ENCODE measurements at places on chromosomes 3 and 15. TPM values are rescaled to one million over a fixed set of nuclear protein-coding genes. Genes with fewer than 3 reads are reported as not detected.

- no peak overlapping the region for H3K27ac ChIP-seq
- DNase-seq: no peak
- H3K27me3 ChIP-seq: no peaks in the 10 kb centered on the region
- no peaks in the 10 kb centered on the region for H3K36me3 ChIP-seq
- no peaks in the 10 kb centered on the region for H3K4me1 ChIP-seq
These were observed 69.2 kb downstream of the MAP2K5 start for GRCh38 chr15:67611370-67612369.

DNA sequence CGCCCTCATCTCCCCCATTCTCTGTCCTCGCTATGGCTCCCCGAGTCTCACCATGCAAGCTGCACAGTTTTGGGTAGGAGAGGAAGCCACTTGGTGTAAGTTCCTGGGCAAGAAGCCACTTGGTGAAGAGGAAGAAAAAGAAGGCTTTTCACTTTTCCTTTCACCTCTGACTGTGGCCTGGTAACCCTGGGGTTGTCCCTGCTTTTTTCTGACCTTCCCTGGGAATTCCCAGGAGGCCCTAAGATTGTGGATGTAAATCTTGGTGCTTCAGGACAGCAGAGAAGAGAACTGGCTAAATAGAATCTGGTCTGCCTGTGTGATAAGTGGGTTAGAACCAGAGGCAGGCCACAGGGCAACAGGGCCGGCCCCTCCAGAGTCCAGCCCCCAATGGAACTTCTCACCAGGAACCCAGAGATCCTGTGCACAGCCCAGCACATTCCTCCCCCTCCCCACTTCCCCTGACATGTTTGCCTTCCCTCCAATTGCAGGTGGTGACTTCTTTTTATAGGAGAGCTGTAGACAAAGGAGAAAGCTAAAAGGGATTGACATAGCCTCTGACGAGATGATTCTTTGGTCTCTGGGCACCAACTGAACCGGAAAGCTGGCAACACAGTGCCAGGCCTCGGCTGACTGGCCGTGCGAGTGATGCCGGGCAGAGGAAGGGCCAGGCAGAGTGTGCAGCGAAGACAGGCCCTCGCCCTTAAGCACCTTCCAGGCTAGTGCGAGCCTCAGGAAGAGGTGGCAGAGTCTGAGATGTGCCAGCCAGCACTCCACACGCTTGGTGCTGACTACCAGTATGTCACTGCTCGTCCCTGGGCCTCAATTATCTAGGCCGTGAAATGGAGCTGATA lies 19.4 kb upstream of the SKOR1 start:
- H3K4me1 ChIP-seq: no peaks in the 10 kb centered on the region
- H3K27ac ChIP-seq: no peak overlapping the region
- peak; percentile 42 for DNase-seq
- peaks cover 5% of the 10 kb centered on the region for H3K36me3 ChIP-seq
- H3K4me3 ChIP-seq: no peak overlapping the region

DNA sequence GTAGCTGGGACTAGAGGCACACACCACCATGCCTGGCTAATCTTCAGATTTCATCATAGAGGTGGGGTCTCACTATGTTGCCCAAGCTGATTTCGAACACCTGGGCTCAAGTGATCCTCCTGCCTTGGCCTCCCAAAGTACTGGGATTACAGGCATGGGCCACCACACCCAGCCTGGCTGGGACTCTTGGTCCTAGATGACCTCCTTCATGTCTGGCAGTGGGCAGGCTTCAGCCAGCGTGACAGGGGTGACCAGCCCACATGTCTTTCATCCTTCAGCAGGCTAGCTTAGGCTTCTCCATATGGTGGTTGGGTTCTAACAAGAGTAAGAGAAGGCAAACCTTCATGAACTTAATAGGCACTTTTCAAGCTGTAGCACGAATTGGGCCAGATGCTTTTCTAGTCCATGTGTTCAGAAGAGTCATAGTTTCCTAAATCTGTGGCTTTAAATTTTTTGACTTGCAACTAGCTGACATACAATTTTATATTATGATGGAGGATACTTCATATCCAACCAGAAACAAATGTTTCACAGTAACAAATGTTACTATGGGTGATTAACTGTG lies 7.6 kb downstream of the GPD1L start:
- DNase-seq: no peak
- no peaks in the 10 kb centered on the region for H3K36me3 ChIP-seq
- H3K4me3 ChIP-seq: no peak overlapping the region
- H3K27me3 ChIP-seq: no peaks in the 10 kb centered on the region
- H3K4me1 ChIP-seq: peaks cover 14% of the 10 kb centered on the region

DNA sequence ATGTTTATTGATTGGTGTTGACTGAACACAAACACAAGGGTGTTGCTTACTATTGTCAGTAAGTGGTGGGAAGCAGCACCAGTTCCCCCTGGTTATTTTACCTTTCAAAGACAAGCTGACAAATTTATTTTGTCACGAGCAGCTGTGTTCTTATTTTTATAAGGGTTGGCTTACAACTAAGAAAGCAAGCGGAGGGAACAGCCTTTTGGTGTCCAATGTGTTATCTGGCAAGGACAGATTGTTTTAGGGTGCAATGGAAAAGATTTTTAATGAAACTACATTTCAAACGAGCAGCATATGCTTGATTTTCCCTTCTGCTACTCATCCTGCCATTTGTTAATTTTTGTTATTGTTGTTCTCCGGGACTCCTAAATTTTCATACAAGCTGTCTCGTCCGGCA lies 920.6 kb upstream of the CFAP20DC start:
- H3K27ac ChIP-seq: no peak overlapping the region
- no peaks in the 10 kb centered on the region for H3K36me3 ChIP-seq
- no peaks in the 10 kb centered on the region for H3K4me1 ChIP-seq
- no peak overlapping the region for H3K4me3 ChIP-seq

The FSD2 gene
- not detected for total RNA-seq

The SAMMSON gene
- total RNA-seq: not detected

The TF gene
- total RNA-seq: 2.3 TPM

The ANKDD1A gene
- 36.3 TPM for total RNA-seq

The LTK gene
- 2.0 TPM for total RNA-seq

The IP6K2 gene
- 74.8 TPM for total RNA-seq

Measured in spleen (tissue), 13 donors.